Stimulated activated CD4-positive, alpha-beta T cell treated with anti-CD3 and anti-CD28 coated beads, TNF-alpha, amount 100 ng/mL, for 1 hour (primary cell): ENCODE measurements at places on chromosomes 7 and 10.

GRCh38 chr10:65335311-65335710 lies 1590.5 kb upstream of the LRRTM3 start:
- no peak for DNase-seq

GRCh38 chr7:44793919-44794318 lies 2.6 kb upstream of the PPIA start:
- DNase-seq, result no peak

DNA sequence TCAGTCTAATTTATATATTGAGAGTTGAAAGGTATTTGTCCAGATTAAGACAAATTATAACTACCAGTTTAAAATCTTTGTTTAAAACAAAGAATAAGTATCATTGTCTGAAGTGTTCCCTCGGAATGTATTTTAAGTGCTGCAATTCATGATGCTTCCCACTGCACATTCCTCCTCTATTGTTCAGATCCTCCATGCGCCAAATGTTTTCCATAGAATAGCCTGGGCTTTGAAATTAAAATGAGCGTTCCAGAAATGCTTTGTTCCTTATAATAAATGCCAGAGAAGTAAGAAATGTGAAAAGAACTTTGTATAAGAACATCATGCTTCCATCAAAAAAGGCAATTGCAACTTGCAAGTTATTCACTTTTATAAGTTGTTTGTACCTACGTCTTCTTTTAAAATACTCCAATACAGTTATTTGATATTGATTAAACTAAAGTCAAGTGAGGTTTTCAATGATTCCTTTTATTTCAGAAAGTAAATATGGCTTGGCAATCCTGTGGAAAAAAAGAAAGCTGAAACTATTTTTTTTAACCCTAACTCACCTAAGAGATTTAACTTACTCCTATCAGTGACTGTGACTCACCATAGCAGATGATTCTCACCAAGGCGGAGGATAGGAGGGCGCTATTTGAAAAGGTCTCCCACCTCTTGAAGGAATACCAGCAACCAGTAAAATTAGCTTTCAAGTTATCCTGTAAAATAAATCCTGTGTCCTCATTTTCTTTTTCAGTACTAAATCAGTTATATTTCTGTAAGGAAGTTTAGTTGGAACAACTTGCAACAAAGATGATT lies 85.8 kb downstream of the CTNNA3 start:
- no peak for DNase-seq

GRCh38 chr10:48398261-48398660 lies 91.8 kb downstream of the MAPK8 start:
- no peak for DNase-seq

- DNase-seq, result no peak
Measured at GRCh38 chr7:145394126-145394525, 558.3 kb upstream of the TPK1 start.

GRCh38 chr10:51272555-51272954 lies 198.3 kb downstream of the PRKG1 start:
- DNase-seq, result no peak

GRCh38 chr7:84637568-84638338 lies 443.2 kb upstream of the SEMA3A start:
- no peak for DNase-seq

DNA sequence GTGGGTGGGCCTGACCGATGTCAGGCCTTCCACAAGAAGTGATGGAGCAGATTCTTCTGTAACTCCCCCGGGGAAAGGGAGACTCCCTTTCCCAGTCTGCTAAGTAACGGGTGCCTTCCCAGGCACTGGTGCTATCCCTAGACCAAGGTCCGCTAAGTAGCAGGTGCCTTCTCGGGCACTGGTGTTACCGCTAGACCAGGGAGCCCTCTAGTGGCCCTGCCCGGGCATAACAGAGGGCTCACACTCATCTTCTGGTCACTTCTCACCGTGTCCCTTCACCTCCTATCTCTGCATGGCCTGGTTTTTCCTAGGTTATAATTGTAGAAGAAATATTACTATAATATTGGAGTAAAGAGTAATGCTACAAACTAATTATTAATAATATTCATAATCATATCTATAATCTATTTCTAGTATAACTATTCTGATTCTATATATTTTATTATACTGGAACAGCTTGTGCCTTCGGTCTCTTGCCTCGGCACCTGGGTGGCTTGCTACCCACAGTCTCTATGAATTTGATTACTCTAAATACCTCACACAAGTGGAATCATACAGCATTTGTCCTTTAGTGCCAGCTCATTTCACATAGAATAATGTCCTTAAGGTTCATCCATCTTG lies 1378.7 kb downstream of the XPNPEP1 start:
- DNase-seq, result no peak

DNA sequence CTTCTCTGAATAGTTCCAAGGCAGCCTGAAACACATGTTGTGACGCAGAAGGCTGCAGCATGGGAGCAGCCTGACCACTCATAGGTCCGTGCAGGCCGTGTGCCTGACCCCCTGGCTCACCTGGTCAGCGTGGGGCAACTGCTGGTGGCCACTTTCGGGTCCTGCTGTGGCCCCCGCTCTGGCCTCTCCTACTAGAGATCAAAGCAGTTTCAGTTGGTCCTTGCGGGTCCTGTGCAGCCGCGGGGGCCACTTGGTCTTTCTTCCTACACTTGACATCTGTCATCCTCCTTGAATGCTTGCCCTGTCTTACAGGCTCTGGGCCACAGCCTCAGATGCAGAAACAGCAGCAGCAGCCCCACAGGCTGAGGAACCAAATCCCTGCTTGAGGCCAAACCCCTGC lies 320.8 kb upstream of the ZNF32 start:
- no peak for DNase-seq
